ENCODE measurements at places on chromosomes 6 and 20. TPM values are rescaled to one million over a fixed set of nuclear protein-coding genes. Genes with fewer than 3 reads are reported as not detected.

The OR2H1 gene
- total RNA-seq = not detected

The FLRT3 gene
- 9.6 TPM for total RNA-seq

The PLEKHG1 gene
- total RNA-seq = 11.9 TPM

GRCh38 chr20:9218531-9218961 is 149.7 kb downstream of the PLCB4 start:
- H3K4me3 ChIP-seq = no peak overlapping the region
- H3K36me3 ChIP-seq = no peaks in the 10 kb centered on the region
- no peak for DNase-seq
- no peaks in the 10 kb centered on the region for H3K27me3 ChIP-seq

- H3K4me1 ChIP-seq = no peaks in the 10 kb centered on the region
- no peak overlapping the region for H3K27ac ChIP-seq
- no peaks in the 10 kb centered on the region for H3K36me3 ChIP-seq
- no peaks in the 10 kb centered on the region for H3K27me3 ChIP-seq
- H3K4me3 ChIP-seq = no peak overlapping the region
These were observed 70.8 kb downstream of the CDKAL1 start for GRCh38 chr6:20605061-20605460.

DNA sequence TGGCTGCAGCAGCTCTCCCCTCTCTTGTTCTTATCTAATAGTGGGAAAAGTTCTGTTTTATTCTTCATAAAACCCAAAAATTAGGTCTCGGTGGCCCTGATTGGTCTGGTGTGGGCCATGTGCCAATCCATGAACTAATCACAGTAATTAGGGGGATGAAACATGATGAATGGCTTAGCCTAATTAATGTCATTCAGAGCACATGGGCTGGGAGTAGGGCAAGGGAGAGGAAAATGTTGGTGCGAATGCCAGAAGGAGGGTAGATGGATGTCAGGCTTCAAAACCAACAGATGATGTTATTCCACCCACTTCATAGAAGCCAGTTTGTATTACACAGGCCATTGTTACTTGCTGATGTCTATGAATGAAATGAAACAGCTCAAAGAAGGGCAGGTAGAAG is 46.5 kb downstream of the PLEKHG1 start:
- no peak overlapping the region for H3K4me3 ChIP-seq
- no peaks in the 10 kb centered on the region for H3K27me3 ChIP-seq
- no peaks in the 10 kb centered on the region for H3K36me3 ChIP-seq

DNA sequence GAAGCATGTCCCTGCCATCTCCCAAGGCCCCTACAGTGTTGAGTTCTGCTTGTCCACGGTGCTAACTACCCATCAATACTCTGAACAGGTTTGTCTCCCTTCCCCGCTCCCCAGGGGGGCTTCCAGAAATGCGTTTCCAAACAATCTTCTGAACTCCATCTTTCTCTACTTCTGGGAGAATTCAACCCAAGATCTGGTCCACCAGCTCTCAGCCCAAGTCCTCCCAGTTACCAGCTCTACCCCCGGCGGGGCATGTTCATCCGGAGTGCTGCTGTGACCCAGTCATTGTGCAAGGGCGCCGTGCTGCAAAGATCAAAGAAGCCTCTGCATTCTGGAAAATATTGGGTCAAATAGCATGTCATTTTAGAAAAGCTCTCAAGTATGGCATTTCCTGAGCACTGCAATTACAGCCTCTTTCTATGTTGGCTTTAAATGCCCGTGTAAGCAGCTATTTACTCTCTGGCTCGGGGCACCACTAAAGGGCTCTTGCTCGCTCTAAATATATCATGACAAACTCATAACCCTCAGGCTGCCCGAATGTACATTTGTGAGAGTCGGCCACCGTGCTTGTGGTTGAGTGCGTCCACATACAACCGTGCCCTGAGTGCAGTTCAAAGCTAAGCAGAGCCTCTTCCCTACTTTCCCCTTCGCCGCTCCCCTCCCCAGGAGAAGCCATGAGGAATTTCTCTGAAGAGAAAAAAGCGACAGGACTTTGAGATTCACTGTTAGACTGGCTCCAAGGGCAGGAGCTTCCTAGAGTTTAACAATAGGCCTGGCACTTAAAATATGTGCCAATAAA is 71.6 kb downstream of the BANF2 start:
- H3K36me3 ChIP-seq = no peaks in the 10 kb centered on the region
- H3K4me3 ChIP-seq = no peak overlapping the region
- DNase-seq = no peak
- H3K4me1 ChIP-seq = no peaks in the 10 kb centered on the region
- H3K27ac ChIP-seq = no peak overlapping the region
- H3K27me3 ChIP-seq = no peaks in the 10 kb centered on the region

DNA sequence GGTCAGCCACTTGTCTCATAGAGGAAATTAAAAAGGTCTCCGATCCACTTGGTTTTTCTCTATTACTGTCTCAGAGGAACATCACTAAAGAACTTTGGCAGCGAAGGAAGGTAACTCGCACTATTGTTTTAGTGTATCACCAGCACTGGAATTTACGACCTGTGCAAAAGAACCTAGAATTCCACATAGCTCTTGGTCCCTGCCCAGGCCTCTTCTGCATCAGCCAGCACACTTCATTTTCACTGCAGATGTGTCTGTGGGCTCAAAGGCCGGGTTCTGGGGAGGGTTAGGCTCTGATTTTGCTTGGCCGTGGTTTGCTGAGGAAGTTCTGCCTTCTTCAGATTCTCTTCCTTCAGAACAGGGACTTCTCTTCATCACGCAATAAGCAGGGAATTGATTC is 102.8 kb upstream of the TMEM181 start:
- DNase-seq = no peak
- H3K36me3 ChIP-seq = peaks cover 19% of the 10 kb centered on the region
- no peak overlapping the region for H3K27ac ChIP-seq
- H3K27me3 ChIP-seq = no peaks in the 10 kb centered on the region

DNA sequence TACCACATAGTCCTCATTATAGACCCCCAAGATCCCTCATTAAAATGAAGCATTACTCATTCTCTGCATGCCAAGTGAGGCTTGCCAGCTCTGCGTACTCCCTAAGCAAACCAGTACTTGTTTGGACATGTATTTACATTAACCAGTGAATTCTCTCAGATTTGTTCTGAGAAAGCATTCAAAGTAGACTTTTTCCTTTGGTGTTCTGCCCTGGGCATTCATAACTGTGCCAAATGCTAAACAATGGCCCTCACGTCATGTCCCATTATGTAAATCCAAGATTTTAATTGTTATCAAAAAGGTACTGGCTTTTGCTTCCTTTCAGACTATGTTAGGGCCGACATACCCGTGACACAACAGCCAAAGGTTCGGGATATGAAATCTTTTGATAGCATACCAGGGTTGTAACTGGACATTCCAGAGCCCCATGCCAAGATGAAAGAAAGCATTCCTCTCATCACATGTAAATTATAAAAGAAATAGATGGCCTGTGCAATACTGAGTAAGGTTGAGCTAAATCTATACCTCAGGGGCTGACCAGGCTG is 164.2 kb downstream of the ADAT2 start:
- H3K27ac ChIP-seq = peak overlapping the region; percentile 33
- H3K4me3 ChIP-seq = no peak overlapping the region
- H3K27me3 ChIP-seq = no peaks in the 10 kb centered on the region
- H3K36me3 ChIP-seq = no peaks in the 10 kb centered on the region

- no peaks in the 10 kb centered on the region for H3K27me3 ChIP-seq
- no peak for DNase-seq
- no peaks in the 10 kb centered on the region for H3K36me3 ChIP-seq
- H3K4me1 ChIP-seq = no peaks in the 10 kb centered on the region
These were observed 146.2 kb upstream of the SMLR1 start for GRCh38 chr6:130681028-130681427.

- H3K4me1 ChIP-seq = no peaks in the 10 kb centered on the region
- H3K27me3 ChIP-seq = no peaks in the 10 kb centered on the region
- no peak overlapping the region for H3K4me3 ChIP-seq
- no peak overlapping the region for H3K27ac ChIP-seq
These were observed 842.1 kb upstream of the ADGRB3 start for GRCh38 chr6:67792996-67793395.

GRCh38 chr6:21999012-21999528 is 297.8 kb downstream of the PRL start:
- no peaks in the 10 kb centered on the region for H3K36me3 ChIP-seq
- no peak for DNase-seq
- no peaks in the 10 kb centered on the region for H3K27me3 ChIP-seq
- peaks cover 68% of the 10 kb centered on the region for H3K4me1 ChIP-seq
- H3K27ac ChIP-seq = peak overlapping the region; percentile 17

DNA sequence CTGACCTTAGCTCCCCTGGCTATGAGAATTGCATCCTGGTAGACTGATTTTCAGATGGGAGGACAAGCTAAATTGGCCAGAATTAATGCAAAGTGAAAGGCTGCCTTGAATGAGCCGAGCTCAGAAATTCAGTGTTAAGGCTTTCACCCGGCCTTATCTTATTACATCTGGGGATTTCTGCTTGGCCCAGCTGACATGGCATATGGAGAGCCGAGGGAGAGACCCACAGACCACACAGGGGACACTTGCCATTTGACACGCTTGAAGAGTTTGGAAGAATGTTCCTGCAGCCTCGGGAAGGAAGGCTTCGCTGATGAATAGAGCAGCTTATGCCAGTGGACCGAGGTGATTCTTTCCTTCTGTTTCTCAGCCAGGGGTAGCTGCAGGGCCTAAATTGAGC is 9.0 kb downstream of the MOCS3 start:
- H3K27me3 ChIP-seq = no peaks in the 10 kb centered on the region
- DNase-seq = no peak
- peaks cover 2% of the 10 kb centered on the region for H3K36me3 ChIP-seq
- H3K27ac ChIP-seq = no peak overlapping the region

DNA sequence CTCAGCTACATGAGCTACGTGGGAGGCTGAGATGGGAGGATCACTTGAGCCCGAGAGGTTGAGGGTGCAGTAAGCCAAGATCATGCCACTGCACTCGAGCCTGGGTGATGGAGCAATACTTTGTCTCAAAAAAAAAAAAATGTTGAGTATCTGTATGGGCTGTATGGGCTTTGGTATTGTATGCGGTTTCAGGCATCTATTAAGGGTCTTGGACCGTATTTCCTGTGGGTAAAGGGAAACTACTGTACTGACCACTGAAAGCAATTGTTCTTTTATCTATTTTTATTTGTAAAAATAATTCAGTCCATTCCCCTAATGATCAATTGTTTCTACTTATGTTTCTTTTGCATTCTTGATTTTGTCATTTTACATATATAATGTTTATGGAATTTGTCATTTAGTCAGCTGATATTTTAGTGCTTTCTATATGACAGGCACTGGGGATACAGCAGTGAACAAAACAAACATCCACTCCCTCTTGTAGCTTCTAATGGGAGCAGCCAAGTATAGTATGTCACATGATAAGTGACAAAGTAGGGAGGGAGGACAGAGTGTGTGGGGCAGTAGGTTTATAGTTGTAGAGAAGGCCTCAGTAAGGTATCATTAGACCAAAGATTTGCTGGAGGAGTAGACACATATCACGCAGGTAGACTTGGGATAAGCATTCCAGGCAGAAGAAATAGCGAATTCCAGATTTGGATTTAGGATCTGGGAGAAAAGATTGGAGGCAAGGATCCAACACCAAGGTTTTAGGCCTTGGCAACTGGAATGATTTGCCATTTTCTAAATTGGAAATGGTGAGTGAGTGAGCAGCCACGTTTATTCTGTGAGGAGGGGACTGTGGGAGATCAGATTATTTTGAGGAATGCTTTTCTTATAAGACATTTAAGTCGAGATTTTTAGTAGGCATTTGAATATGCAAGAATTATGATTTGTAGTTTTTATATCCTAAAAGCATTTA is 6.0 kb downstream of the PCMT1 start:
- peaks cover 12% of the 10 kb centered on the region for H3K36me3 ChIP-seq
- no peak overlapping the region for H3K4me3 ChIP-seq
- no peak overlapping the region for H3K27ac ChIP-seq
- H3K27me3 ChIP-seq = no peaks in the 10 kb centered on the region
- H3K4me1 ChIP-seq = peaks cover 18% of the 10 kb centered on the region

GRCh38 chr6:97947841-97948240 is 664.8 kb upstream of the MMS22L start:
- DNase-seq = no peak
- H3K4me3 ChIP-seq = no peak overlapping the region
- no peaks in the 10 kb centered on the region for H3K27me3 ChIP-seq
- no peaks in the 10 kb centered on the region for H3K4me1 ChIP-seq

- no peak for DNase-seq
- H3K4me1 ChIP-seq = no peaks in the 10 kb centered on the region
- H3K4me3 ChIP-seq = no peak overlapping the region
- H3K27ac ChIP-seq = no peak overlapping the region
- no peaks in the 10 kb centered on the region for H3K27me3 ChIP-seq
These were observed 185.6 kb downstream of the OR2B2 start for GRCh38 chr6:27726619-27727023.

- no peak overlapping the region for H3K27ac ChIP-seq
- DNase-seq = no peak
- no peaks in the 10 kb centered on the region for H3K36me3 ChIP-seq
- no peaks in the 10 kb centered on the region for H3K4me1 ChIP-seq
- H3K4me3 ChIP-seq = no peak overlapping the region
These were observed 18.0 kb upstream of the GGTLC1 start for GRCh38 chr20:24006626-24007025.

- no peaks in the 10 kb centered on the region for H3K4me1 ChIP-seq
- no peak overlapping the region for H3K27ac ChIP-seq
- H3K27me3 ChIP-seq = no peaks in the 10 kb centered on the region
- H3K4me3 ChIP-seq = no peak overlapping the region
- DNase-seq = no peak
- H3K36me3 ChIP-seq = no peaks in the 10 kb centered on the region
These were observed 29.5 kb downstream of the ALDH8A1 start for GRCh38 chr6:134920422-134920821.

DNA sequence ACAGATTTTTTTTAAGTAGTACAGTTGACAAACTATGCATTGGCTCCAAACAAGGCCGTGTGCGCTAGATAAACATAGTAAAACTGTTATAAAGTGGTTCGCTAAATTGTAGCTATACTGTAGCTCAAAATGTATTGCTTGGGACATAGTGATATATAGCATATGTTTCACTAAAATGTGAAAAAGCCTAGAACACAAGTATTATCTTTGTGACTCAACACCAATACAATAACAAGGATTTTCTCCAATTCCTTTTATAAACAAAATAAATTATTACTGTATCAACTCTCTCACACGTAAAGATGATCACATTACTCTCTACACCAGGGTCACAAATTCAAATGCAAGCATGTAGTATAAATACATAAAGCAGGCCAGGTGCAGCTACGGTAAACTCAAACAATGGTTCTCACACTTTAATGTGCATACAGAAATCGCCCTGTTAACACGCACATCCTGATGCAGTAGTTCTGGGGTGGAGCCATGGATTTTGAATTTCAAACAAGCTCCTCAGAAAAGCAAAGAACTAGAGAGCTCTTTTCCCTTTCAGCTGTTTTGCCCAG is 214.6 kb downstream of the GMDS start:
- no peaks in the 10 kb centered on the region for H3K4me1 ChIP-seq
- no peaks in the 10 kb centered on the region for H3K36me3 ChIP-seq
- H3K27me3 ChIP-seq = no peaks in the 10 kb centered on the region
- DNase-seq = no peak

DNA sequence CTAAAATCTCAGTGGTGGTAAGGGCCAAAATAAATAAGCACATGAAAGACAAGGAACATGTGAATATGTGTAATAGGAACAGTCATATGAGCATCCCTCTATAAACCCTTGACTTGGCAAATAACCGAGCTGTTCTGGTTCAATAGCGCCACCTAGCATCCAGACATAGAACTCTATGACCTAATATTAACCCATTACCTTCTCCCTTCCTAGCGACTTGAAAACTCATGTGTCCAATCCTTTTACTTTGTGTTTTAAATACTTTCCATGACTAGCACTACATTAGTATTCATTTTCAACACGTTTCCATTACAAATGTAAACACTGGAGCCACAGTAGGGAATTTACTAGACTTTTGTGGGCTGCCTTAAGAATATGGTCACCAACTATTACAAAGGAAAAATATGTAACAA is 279.7 kb downstream of the UST start:
- H3K27ac ChIP-seq = no peak overlapping the region
- no peaks in the 10 kb centered on the region for H3K36me3 ChIP-seq
- H3K4me3 ChIP-seq = no peak overlapping the region
